ENCODE measurements at places on chromosomes 1 and 21.

DNA sequence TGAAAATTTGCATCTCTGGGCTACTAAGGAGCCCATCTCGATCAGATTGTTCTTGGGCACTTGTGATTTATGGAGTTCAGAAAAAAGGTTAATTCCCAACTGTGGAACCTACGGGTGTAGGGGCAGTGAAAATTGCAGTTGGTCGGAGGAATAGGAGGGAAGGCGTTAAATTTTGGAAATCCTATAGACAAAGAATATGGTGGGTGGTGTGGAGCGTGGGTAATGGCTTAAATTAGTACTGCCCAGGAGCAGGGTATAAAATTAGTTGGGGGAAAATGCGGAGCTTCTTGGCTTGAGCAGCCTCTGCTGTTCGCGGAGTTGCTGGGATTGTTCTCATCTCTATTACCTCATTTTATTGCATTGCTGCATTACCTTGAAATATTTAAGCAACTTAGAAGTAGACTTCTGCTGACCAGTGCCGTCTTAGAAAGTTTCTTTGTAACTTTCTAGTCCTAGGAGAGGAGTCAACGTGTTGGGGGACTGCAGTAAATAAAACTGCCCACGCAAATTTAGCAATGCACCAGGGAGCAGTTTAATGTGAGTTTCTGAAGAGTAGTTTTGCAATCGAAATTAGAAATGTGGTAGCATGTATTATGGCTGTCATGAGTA, 514 bp downstream of the S1PR1 start:
- peak; percentile 40 for DNase-seq

DNA sequence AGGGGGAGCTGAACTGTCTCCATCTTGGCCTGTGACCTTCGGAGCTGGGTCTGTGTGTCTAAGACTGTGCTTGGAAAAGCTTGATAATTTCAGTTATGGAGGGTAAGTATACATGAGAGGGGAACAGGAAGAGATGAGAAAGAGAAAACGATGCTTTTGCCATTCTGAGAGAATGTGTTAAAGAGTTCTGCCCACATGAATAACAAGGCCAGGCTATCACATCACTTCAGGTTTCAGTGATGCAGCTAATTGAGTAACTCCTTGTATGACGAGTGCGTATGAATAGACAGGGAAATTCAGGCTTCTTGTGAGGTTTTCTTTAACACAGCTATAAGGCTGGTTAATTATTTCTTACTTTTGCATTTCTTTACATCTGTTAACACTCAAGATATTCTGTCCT, 81.0 kb downstream of the PLPPR5 start:
- no peak for DNase-seq

GRCh38 chr1:109478806-109479205, 4.9 kb upstream of the ATXN7L2 start:
- DNase-seq, result peak; percentile 52

GRCh38 chr1:54798769-54799641, 2.1 kb downstream of the TTC22 start:
- DNase-seq, result no peak

DNA sequence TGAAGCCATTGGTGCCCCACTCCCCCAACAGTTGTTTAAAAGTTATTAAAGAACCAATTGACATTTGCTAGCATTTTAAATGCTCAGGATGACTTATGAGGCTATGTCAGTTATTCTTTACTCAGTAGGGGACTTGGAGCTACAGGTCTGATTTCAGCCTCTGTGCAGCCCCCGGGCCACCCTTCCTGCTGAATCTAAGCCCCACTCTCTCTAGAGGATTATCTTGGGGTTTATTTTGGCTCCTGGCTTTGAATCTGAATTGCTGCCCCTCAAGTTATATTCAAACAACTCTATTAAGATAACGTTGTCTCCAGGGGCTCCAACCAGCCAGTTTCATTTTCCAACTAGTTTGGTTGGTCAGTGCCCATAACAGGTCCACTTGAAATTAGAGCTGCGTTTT, 135.1 kb downstream of the ST6GALNAC3 start:
- DNase-seq, result no peak

GRCh38 chr1:179001451-179001850, 24.2 kb upstream of the FAM20B start:
- DNase-seq, result no peak

- DNase-seq, result no peak
Observed at GRCh38 chr1:23019863-23020625, 776 bp downstream of the KDM1A start.

GRCh38 chr1:159911326-159912070, 11.5 kb upstream of the CFAP45 start:
- no peak for DNase-seq

DNA sequence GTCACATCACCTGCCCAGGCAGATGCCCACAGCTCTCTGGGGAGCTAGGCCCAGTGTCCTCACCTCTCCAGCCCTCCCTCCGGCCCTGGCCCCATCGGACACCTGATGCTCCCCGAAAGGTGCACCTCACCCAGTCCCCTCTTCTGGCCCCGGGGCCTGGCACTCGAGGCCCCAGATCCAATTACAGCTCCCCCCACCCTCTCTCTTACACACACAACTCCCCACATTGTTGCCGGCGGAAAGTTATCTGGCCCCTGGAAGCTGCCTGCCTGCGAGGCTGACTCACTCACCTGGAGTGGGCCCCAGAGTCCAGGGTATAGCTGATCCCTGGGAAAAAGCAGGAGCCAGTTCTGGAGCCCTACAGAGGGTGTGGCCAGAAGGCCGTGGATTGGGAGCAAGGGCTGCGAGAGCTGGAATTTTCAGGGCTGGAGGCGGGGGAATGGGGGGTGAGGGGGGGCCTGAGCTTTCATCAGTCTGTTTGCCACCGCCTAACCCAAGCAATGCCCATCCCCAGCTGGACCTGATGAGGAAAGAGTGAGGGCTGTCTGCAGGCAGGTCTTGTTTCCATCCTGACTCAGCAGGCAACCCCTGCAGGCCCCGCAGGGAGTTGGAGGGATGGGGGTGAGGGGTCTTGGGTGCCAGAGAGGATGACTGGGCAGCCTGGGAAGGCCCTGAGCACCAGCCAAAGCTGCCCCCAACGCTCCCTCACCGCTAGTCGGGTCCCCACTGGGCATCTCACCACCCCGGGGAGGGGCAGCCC, 948 bp downstream of the FBXO2 start:
- no peak for DNase-seq

GRCh38 chr1:208951908-208952307, 631.6 kb upstream of the CAMK1G start:
- DNase-seq, result no peak

DNA sequence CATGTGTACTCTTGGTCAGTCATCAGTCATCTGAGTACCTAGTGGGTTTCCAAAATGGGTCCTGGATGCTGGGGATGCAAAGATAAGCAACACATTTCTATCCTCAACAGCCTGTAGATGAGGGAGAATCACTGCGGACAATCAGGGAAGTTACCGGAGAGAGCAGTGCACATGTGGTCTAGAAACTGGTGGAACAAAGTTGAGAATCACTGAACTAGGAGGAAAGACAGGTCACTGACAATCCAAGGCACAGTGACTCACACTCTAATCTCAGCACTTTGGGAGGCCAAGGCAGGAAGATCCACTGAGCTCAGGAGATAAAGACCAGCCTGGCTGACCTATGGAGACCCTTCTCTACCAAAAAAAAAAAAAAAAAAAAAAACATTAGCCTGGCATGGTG, 31.4 kb upstream of the LGALS8 start:
- DNase-seq, result no peak

- DNase-seq, result no peak
Observed at GRCh38 chr1:32715901-32716311, 13.3 kb upstream of the SYNC start.

- no peak for DNase-seq
Observed at GRCh38 chr1:10834770-10835412, 38.4 kb upstream of the CASZ1 start.

GRCh38 chr1:91830242-91831131, 55.5 kb downstream of the TGFBR3 start:
- DNase-seq, result no peak

- no peak for DNase-seq
Observed at GRCh38 chr21:45356653-45357435, 48.1 kb upstream of the COL18A1 start.

GRCh38 chr1:28985427-28985826, 71.1 kb downstream of the EPB41 start:
- no peak for DNase-seq

DNA sequence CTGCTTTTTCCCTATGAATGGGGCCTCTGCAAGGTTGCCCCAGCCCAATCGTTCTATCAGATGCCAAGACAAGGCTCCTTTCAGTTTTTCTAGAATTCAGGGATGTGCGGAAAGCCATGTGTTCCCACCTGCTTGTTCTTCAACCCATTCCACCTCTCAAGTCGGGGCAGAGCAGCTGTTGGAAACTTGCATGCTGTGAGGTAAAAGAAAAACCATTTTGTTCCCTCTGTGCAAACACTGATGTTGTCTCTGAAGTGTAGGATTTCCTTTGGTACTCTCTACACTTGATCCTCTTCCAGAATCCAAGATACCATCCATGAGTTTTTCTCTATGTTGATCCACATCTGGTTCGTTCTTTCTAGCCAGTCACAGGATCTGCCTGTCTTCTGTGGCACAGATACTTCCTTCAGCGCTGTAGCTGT, 7.3 kb downstream of the IER5 start:
- DNase-seq, result no peak

GRCh38 chr1:159980076-159980475, 26.0 kb upstream of the SLAMF9 start:
- no peak for DNase-seq

DNA sequence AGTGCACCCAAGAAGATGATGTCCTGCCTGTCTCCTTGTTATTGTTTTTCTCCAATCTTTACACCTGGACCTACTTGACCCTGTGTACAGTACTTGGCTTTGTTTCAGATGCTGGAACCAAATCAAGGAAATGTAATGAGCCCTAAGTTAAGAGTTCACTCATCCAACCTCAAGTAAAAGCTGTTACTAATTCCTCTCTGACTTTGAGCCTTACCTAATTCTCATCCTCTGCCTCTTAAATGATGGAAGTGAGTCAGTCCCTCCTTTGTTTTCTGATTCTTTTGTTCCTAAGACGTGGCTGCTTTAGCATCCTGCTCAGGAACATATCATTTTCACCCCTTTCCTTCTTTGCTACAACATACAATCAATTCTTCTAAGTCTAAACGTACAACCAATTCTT, 15.3 kb upstream of the PLA2G4A start:
- DNase-seq, result no peak

GRCh38 chr1:164337885-164338284, 221.1 kb upstream of the PBX1 start:
- DNase-seq, result no peak

DNA sequence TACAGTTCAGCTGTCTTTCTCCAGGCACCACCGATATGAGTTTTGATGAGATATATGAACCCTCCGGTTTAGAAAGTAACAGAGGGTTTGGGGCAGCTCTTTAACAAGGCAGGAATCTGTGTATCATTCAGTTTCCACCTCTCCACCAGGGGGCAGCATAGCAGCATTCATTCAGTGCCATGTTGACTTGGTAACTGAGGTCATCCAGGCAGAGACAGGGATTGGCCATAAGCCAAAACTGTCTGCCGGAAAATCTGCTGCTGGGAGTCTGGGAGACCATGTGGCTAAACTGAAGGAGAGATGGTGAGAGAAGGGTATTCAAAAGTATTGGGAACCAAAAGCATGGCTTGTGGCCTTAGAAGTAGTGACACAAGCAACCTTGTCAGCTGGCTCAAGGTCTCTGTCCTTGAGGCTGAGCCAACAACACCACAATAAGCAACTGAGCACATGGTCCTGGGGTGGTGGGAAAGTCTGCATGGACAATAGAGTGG, 98.5 kb downstream of the LMX1A start:
- DNase-seq, result peak; percentile 24

DNA sequence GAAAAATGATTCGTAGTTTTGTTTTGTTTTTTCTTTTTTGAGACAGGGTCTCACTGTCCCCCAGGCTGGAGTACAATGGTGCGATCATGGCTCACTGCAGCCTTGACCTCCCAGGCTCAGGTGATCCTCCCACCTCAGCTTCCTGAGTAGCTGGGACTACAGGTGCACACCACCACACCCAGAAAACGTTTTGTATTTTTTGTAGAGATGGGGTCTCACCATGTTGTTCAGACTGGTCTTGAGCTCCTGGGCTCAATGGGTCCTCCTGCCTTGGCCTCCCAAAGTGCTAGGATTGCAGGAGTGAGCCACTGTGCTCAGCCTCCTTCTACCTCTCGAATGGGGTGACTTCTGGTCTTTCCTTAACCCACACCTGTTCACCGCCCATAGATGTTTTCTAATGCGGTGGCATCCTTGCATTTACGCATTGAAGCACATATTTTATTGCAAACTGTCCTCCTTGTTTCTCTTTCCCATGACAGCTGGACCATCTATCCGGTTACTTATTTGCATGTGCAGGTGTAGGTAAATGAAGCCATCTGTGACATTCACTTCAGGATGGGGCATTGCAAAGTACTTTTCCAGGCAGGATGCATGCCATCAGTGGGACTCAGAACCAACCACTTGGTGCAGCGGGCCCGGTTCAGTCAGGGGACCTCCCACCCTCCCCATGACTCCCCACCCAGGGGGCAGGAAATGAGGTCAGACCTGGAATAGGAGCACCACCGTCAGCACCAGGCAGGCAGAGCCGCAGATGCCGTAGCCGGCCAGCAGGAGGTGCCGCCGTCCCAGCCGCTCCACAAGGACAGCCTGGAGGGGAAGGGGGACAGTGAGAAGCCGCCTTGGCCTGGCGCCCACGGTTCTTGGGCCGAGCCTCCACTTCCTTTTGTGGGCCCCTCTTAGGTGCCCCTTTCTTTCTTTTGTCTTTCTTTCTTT, 16.5 kb downstream of the SLC2A7 start:
- peak; percentile 18 for DNase-seq

- DNase-seq, result no peak
Observed at GRCh38 chr1:78892260-78892840, 114.2 kb downstream of the ADGRL4 start.

DNA sequence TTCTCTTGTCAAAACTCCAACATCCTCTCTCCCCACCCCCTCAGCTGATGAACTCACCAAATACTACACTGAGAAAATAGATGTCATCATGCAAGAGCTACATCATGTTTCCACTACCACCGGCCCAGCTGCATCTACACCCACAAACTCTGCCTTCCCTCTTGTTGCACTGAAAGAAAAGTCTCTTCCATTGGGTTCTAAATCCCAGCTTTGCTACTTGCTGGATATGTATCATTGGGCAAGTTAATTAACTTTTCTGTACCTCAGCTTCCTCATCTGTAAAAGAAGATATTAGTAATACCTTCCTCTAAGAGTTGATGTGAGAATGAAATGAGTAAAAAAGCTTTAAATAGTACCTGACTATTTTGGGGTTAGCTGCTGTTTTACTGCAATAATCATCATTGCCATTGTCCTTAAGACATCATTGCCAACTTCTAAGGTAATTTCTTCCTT, 108.6 kb downstream of the OLFML2B start:
- no peak for DNase-seq

DNA sequence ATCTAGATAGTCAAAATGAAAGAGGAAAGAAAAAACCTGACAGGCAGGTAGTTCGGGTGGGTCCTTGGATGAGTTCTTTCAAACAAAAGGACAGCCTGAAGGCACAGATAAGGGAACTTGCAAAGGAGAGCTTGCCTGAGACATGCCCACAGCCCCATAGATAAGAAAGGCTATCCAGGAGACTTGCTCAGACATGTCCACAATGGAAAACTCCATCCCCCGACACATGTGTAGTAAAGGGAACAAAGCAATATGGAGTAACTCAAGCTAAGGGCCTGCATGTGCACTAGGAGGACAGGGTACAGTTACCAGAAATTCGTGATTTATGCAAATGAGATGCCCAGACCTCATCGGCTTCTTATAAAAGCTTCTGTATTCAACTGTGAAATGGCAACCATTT, 281.5 kb downstream of the NEGR1 start:
- no peak for DNase-seq

All from T-cell (primary cell).